Vagina (tissue), 2 donors: ENCODE measurements at places on chromosomes 12 and 14.

DNA sequence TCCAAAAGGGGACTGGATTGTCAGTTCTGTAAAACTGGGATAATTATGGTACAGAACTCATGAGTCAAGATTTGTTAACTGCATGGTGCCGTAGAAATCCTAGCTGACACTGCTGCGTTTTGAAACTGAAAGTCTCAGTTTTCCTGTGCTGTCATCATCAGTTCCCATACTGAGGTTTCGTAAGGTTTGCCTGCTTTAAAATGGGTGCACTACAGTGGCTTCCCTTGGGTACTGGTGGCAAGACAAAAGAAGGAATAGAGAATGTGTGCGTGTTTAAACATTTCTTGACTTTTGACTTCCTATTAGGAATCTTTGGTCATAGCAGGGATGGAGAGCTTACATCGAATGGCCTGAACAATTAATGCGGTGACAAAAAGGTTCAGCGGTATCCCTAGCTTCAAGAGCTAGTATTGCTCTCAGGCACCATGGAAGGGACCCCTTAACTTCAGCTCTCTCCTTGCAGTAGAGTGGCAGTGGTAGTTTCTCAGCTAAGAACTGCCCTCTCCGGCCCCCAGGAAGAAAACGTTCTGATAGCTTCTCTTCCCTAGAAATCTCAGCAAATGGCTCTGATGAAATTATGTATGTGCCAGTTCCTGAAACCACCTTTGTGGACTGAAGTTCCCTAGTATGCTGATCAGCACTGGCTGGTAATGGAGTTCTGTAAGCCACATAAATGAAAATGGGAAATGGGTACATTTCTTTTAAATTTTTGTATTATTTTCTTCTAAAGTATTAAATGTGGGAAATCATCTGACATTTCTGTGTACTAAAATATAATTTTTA, 28.9 kb downstream of the ANO6 start:
- DNase-seq: no peak

GRCh38 chr14:104115691-104116287, 22.6 kb upstream of the KIF26A start:
- DNase-seq: no peak

DNA sequence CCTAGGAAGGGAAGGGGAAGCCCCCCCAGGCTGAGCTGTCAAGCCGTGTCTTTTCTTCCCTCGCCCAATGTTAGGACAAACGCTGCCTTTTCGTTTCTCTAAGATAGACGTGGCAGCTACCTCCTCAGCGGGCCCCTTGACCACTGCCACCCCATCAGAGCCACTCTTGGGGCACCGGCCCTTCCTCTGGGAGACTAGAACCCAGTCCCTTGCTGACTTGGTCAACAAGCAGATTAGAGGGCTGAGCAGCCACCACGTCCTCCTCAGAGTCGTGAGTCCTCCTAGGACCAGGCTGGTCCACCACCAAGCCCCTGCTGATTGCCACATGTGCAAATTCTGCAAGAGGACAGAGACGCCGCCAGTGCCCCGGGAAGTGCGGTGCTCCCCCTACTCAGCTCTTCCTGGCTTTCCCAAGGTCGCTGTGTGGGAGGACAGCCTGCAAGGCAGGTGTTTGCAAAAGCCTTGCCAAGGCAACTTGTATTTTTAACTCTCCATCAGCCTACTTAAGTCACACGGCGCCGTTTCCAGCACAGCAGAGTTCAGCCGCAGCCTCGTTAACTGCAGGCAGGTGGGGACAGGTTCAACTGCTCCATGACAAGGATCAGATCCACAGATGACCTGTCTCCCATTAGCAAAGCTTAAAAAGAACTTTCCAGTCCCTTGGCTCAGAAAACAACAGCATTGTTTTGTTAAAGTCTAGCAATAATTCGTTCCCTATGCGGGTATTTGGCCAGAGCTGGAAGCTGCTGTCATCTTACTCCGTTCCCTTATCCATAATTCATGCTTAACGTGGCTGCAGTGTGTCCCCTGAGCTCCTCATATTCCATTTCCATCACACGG, 65.6 kb downstream of the TESC start:
- DNase-seq: no peak

DNA sequence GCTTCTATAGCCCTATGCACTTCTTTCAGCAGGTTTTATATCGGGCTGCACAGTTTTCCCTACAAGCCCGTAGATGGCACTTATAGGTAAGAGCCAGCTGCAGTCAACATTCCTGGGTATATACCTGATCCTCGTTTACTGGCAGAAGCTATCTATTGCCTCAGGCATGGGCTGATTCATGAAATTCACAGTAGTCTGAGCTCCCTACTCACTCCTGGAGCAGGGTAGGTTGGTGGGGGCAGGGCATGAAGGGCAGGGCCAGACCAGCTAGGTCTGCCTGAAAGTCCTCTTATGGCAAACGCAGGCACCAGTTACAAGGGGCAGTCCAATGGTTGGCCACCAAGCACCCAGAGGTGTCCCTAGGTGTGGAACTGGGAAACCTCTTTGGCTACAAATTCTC, 345.8 kb downstream of the RPS29 start:
- DNase-seq: no peak

GRCh38 chr12:111408686-111409402, 3.1 kb downstream of the SH2B3 start:
- DNase-seq: no peak

GRCh38 chr14:38710196-38710595, 392.8 kb downstream of the SEC23A start:
- DNase-seq: no peak

- DNase-seq: no peak
Observed at GRCh38 chr12:45314770-45315169, 98.9 kb downstream of the ANO6 start.

GRCh38 chr12:119302451-119303080, 32.0 kb upstream of the CCDC60 start:
- DNase-seq: no peak

- no peak for DNase-seq
Observed at GRCh38 chr12:26987634-26988424, 26.4 kb downstream of the TM7SF3 start.

- DNase-seq: no peak
Observed at GRCh38 chr12:132218527-132218875, 74.2 kb downstream of the NOC4L start.
